Activated naive CD4-positive, alpha-beta T cell treated with anti-CD3 and anti-CD28 coated beads for 36 hours (primary cell): ENCODE measurements at places on chromosomes 16 and 17.

DNA sequence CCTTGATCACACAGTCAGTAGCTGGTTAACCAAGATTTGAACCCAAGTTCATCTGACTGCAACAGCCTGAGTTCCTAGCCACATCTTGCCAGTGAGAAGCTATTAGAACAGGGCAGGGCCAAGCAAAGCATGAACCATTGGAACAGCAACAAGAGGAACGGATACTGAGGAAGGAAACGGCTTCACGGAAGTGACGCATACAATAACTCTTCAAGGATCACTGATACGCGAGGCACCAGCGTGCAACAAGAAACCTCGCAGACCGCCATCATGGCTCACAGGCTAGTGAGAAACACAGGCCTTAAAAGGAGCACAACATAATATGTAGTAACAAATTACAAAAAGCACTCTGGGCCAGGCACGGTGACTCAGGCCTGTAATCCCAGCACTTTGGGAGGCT lies 114.9 kb downstream of the CDYL2 start:
- peaks cover 3% of the 10 kb centered on the region for H3K36me3 ChIP-seq
- H3K4me3 ChIP-seq = no peak overlapping the region
- H3K4me1 ChIP-seq = peaks cover 25% of the 10 kb centered on the region

GRCh38 chr16:84989749-84990620 lies 21.4 kb downstream of the ZDHHC7 start:
- no peak for DNase-seq
- peaks cover 22% of the 10 kb centered on the region for H3K36me3 ChIP-seq
- peak overlapping the region; percentile 46 for H3K27ac ChIP-seq
- H3K27me3 ChIP-seq = no peaks in the 10 kb centered on the region
- no peak overlapping the region for H3K4me3 ChIP-seq
- H3K4me1 ChIP-seq = peaks cover 14% of the 10 kb centered on the region

DNA sequence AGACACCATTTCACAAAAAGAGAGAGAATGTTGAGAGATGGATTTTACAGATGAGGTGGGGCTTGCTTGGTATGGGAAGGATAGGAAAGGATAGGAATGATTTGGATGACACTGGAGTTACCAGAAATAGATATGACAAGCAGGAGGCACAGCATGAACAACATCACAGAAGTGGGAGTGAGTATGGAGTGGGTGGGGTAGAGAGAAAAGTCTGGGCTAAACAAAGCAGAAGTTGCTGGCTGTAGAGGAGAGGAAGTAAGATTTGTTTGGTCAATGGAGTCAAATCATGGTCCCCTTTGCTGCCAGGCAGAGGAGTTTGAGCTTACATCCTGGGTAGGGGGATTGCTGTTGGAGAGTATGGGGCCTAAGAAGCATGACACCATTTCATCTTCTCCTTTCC lies 101.7 kb downstream of the VAT1L start:
- no peaks in the 10 kb centered on the region for H3K36me3 ChIP-seq
- DNase-seq = no peak
- H3K27me3 ChIP-seq = peaks cover 3% of the 10 kb centered on the region
- H3K4me3 ChIP-seq = no peak overlapping the region
- H3K27ac ChIP-seq = no peak overlapping the region

- H3K4me3 ChIP-seq = no peak overlapping the region
- H3K27ac ChIP-seq = no peak overlapping the region
- peaks cover 14% of the 10 kb centered on the region for H3K27me3 ChIP-seq
Observed at GRCh38 chr16:19911747-19912454, 27.3 kb upstream of the GPRC5B start.

DNA sequence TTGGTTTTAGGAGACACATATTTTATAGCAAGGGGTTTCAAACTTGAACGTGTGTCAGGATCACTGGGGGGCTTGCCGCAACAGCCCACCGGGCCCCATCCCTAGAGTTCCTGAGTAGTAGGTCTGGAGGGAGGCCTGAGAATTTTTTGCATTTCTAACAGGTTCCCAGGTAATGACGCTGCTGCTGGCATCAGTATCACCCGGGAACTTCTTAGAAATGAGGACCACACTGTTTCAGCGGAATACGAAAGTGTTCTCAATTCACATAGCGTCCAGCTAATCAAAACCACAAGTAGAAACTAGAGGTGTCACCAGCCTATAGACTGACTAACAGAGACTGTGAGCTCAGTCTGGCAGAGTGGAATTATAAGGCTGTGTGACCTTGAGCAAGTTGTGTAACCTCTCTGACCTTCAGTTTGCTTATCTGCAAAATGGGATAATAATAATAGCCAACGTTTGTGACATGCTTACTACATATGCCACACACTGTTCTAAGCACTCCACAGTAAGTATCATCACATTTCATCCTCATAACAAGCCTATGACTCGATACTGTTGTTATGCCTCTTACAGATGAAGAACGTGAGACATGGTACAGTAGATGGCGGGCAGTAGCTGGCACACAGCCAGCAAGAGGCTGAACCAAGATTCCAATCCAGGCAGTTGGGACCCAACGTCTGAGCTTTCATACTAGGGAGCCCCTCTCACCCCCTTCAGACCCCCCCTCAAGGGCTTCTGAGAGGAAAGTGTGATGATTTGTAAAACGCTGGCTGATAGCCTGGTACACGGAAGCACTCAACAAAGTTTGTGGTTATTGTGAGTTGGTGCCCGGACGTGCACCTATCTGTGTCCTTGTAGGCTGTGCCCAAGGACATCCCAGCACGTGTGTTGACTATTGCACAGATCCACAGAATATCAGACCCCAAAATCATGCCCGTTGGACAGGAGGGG lies 4.6 kb upstream of the ICAM2 start:
- peaks cover 63% of the 10 kb centered on the region for H3K4me1 ChIP-seq
- peak overlapping the region; percentile 75 for H3K27ac ChIP-seq
- peak overlapping the region; percentile 75 for H3K4me3 ChIP-seq
- H3K27me3 ChIP-seq = no peaks in the 10 kb centered on the region
- no peaks in the 10 kb centered on the region for H3K36me3 ChIP-seq

DNA sequence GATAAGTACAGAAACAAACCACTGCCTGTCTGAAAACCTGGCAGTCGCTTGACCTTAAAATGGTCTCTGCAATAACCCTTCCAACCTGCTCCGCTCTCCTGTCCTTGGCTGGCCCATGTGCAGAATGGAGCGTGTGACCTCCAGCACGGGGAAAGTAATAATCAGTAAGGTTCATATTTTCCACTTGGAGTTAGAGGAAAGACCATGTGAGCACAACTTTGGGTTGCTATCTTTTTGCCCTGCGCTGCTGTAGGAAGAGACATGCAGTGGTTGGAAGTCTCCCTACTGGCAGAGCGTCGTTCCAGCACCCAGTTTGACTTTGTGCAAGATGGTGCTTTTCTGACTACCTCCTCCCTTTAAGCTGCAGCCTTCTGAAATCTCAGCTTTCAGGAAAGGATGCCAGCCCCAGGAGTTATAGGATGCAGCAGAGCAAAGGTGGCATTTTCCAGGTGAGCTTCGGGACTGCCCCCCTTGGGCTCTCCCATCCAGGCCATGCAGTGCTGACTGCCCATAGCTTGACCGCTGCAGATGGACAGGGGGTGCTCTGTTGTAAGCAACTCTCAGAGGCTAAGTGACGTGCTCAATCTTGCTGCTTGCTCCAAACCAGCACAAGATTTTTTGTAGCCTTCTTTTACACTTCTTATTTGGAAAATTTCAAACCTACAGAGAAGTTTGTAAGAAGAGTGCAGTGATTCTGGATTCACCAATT lies 110.7 kb upstream of the NOL11 start:
- peaks cover 14% of the 10 kb centered on the region for H3K4me1 ChIP-seq
- H3K27me3 ChIP-seq = no peaks in the 10 kb centered on the region
- H3K4me3 ChIP-seq = no peak overlapping the region
- DNase-seq = no peak
- no peaks in the 10 kb centered on the region for H3K36me3 ChIP-seq
- no peak overlapping the region for H3K27ac ChIP-seq

GRCh38 chr17:48068491-48068961 lies 20.4 kb downstream of the NFE2L1 start:
- no peaks in the 10 kb centered on the region for H3K27me3 ChIP-seq
- H3K27ac ChIP-seq = peak overlapping the region; percentile 59
- H3K36me3 ChIP-seq = peaks cover 28% of the 10 kb centered on the region
- H3K4me1 ChIP-seq = no peaks in the 10 kb centered on the region

- DNase-seq = no peak
- peaks cover 4% of the 10 kb centered on the region for H3K4me1 ChIP-seq
- no peak overlapping the region for H3K27ac ChIP-seq
- no peaks in the 10 kb centered on the region for H3K27me3 ChIP-seq
Observed at GRCh38 chr17:1177016-1177700, 2.6 kb downstream of the ABR start.

DNA sequence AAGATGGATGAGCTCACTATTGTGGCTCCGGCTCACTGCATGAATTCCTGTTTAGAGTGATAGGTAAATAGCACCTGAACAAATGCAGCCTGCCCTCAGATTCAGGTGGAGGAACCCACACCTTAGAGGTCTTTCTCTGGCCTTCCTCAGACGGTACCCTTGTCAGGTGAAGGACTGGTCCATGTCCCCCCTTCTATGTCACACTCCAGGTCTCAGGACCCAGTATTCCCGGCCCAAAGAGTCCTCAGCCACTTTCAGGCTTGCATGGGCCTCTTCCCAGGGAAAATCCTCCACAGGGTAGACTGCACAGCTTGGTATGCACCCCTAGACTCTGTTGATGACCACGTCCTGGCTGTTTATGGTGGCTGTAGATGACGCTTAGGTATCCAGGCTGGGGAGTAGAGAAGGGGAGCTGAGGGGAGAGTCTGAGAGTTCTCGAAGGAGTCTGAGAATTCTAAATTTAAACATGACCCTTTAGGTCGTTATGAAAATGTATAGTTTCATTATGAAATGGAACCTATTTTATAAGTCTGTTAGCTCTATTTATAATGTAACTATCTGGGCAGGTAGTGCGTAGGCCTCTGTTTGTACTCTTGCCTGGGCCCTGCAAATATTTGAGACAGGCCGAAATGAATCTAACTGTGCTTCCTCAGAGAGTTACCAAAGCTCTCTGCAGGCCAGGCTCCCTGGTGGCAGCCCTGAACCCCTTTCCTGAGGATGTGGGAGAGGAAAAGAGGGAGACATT lies 32.5 kb upstream of the CCR7 start:
- no peaks in the 10 kb centered on the region for H3K27me3 ChIP-seq
- peak overlapping the region; percentile 67 for H3K4me3 ChIP-seq

DNA sequence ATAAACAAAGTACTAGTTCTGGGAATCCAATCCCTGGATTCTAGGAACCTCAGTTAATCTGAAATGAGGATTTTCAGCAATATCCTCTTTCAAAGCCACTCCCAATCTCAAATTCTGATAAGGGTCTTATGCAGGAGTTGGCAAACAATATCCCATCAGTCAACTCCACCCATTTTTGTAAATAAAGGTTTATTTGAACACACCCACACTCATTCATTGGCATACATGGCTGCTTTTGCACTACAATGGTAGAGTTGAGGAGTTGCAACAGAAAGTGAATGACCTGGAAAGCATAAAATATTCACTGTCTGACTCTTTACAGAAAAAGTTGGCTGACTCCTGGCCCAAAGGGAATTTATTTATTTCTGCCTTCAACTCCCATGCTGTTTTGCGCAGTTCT lies 157.7 kb upstream of the CDH11 start:
- no peak overlapping the region for H3K27ac ChIP-seq
- no peaks in the 10 kb centered on the region for H3K27me3 ChIP-seq
- no peaks in the 10 kb centered on the region for H3K4me1 ChIP-seq

DNA sequence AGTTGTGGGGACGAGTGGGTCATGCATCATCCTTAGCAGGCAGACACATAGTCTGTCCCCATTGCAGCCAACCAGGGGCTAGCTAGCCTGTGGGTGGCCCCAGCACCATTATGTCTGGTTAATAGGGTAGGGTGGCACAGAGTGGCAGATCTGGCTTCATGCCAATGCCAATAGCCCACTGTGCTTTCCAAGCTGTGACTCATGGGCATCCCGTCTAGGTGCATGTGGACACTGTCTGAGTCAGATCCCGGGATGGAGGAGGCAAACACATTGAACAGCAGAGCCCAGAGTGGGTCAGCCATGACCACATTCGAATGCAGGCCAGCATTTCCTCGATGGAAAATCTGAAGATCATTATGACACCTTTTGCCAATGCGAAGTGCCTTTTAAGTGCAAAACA lies 2.5 kb downstream of the HS3ST2 start:
- no peaks in the 10 kb centered on the region for H3K36me3 ChIP-seq
- H3K4me3 ChIP-seq = no peak overlapping the region
- H3K27me3 ChIP-seq = peaks cover 34% of the 10 kb centered on the region
- H3K27ac ChIP-seq = no peak overlapping the region

DNA sequence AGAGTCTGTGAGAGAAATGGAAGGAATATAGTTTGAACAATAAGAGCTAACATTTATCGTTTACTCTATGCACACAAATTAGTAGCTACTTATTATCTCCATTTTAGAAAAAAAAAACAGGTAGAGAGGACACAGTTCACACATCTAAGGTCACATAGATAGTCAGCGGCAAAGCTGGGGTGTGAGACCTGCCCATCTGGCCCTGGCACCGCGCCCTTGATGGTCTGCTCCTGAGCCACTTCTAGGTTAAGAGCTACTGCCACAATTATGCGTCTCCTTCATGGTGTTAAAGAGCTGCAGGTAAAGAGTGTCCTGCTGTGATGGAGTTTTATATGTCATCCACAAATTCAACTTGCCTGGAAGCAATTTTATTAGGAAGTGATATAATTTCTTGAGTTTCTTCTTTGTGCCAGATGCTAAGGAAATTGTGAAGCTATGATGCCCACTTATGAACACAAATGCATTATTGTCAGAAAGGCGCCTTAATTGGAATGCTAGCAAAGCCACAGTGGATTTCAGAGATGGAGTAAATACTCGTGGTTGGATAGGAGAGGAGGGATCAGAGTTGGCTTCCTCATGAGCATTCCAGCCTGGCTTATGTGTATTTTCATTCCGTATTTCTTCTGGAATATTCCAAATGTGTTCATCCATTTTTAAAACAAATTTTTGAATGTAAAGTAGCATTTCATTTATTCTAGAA lies 21.3 kb upstream of the MFSD6L start:
- no peaks in the 10 kb centered on the region for H3K4me1 ChIP-seq
- no peaks in the 10 kb centered on the region for H3K36me3 ChIP-seq
- H3K27me3 ChIP-seq = peaks cover 1% of the 10 kb centered on the region

GRCh38 chr17:81365601-81366585 lies 29.4 kb upstream of the BAHCC1 start:
- no peak overlapping the region for H3K27ac ChIP-seq
- H3K4me1 ChIP-seq = peaks cover 18% of the 10 kb centered on the region
- H3K27me3 ChIP-seq = peaks cover 32% of the 10 kb centered on the region
- H3K4me3 ChIP-seq = no peak overlapping the region
- DNase-seq = peak; percentile 37

GRCh38 chr16:4976611-4977145 lies 18.5 kb downstream of the SEC14L5 start:
- H3K27me3 ChIP-seq = peaks cover 5% of the 10 kb centered on the region
- H3K4me3 ChIP-seq = no peak overlapping the region
- DNase-seq = no peak
- H3K27ac ChIP-seq = no peak overlapping the region
- no peaks in the 10 kb centered on the region for H3K36me3 ChIP-seq

- peaks cover 27% of the 10 kb centered on the region for H3K4me1 ChIP-seq
- DNase-seq = peak; percentile 86
- no peaks in the 10 kb centered on the region for H3K27me3 ChIP-seq
- peaks cover 17% of the 10 kb centered on the region for H3K36me3 ChIP-seq
Observed at GRCh38 chr17:50482516-50482915, 3.9 kb downstream of the RSAD1 start.

DNA sequence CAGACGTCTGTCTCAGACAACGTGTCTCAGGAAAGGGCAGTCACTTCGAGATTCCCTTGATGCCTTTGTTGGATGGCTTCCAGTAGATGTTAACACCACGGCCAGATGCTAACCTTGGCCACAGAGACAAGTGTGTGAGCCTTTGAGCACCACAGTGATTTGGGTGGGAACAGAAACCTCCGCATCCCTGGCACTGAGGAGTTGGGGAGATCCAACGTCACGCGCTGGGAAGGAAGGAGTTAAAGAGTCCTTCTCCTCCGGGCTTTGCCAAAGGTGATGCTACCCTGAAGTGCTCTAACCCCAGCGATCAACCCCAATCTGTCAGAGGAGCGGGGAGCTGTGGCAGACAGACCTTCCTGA lies 3.0 kb upstream of the ABR start:
- no peaks in the 10 kb centered on the region for H3K36me3 ChIP-seq
- peaks cover 11% of the 10 kb centered on the region for H3K4me1 ChIP-seq
- no peak overlapping the region for H3K4me3 ChIP-seq
- H3K27me3 ChIP-seq = no peaks in the 10 kb centered on the region
- no peak overlapping the region for H3K27ac ChIP-seq
